ENCODE measurements at places on chromosomes 5 and 9.

GRCh38 chr9:76891874-76892273 is 14.0 kb downstream of the PRUNE2 start:
- DNase-seq = no peak

- no peak for DNase-seq
These were observed 102.8 kb downstream of the PLK2 start for GRCh38 chr5:58357121-58357520.

DNA sequence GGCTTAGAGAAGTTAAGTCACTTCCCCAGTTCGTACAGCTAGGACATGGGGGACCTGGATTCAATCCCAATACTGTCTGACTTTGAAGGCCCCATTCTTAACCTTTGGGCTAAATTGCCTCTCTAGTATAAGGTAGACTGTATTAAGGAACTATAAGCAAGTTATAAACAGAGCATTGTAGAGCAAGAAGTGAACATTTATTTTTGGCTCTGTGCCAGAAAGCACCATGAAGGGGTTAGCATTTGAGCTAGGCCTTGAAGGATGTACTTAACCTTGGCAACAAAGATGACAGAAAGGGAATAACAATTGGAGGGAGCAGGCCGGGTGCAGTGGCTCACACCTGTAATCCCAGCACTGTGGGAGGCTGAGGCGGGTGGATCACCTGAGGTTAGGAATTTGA is 32.8 kb downstream of the GALNT10 start:
- DNase-seq = no peak

DNA sequence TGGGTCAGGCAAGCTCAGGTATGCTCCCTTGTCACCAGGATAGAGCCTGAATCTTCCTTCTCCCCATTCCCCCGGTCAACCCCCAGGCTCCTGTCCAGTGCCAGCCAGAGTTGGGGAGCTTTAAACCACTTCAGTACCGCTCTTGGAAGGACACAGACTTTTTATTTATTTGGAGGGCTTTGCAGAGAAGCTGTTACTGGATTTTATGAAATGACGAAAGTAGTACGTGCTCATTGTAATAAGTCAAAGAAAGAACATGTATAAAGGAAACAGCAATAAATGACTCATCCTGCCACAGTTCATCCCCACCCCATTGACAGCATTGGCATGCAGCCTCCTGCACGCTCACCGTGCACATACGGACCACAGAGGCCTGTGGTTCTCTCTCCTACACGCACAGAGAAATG is 230.3 kb downstream of the AUH start:
- no peak for DNase-seq

DNA sequence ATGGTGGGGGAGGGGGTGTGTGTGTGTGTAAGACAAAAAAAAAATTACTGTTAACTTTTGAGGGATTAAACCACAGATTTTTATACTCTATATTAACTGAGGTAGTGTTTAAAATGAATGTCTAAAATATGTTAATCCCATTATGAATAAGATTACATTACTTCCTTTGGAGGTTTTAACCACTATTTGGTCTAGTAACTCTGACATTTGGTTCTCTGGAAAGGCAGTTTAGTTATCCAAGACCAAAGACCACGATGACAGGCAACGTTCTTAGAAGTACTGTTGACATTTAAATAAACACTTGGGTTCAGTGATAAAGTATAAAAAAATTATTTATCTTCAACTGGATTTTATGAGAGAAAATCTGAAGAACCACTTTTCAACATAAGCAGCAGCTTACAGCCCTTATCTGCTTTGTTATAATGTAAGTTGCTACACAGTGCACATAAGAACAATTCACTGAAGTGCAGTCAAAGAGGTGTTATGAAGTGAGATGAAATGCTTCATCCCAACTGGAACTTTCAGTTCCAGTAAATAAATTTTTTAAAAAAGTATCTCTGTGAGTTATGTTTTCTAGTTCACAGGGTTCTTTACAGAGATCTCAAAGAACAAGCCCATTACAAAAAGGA is 94.5 kb downstream of the OSMR start:
- no peak for DNase-seq

DNA sequence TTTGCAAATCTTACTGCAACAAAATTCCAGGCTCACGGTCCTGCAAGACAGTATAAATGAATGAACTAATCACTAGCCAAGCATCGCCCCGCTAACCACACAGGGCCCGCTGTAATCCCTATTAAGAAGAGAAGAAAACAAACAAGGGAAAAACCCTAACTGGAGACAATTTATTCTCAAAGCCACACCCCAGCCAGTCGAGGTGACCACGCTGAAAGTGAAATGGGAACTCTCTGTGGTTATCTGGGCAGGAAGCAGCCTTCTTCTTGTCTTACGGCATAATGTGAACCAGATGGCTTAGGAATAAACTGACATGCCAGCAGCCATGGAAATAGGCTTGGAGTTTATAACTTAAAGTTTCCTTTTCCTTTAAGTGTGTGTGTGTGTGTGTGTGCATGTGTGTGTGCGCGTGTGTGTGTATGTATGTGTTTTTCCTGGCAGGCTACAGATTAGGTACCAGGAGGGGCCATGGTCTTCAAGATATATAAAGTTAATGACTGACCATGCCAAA is 120.2 kb downstream of the SEMA6A start:
- DNase-seq = peak; percentile 62

Measured in GM13977 (cell line).